ENCODE measurements at places on chromosomes 7 and 10. TPM values are rescaled to one million over a fixed set of nuclear protein-coding genes. Genes with fewer than 3 reads are reported as not detected.

MRLN gene
- total RNA-seq, result 0.74 TPM

GIMAP8 gene
- 16.4 TPM for total RNA-seq

GALNT11 gene
- 20.3 TPM for total RNA-seq

DUS4L gene
- total RNA-seq, result 9.2 TPM

GSAP gene
- total RNA-seq, result 1.1 TPM

Data from activated T-helper 17 cell treated with anti-CD3 and anti-CD28 coated beads, Interleukin-2, amount 50 U/mL, for 72 hours (primary cell).